AG04450 (cell line): ENCODE measurements at places on chromosomes 7 and 10. TPM values are rescaled to one million over a fixed set of nuclear protein-coding genes. Genes with fewer than 3 reads are reported as not detected.

- DNase-seq, result no peak
Measured at GRCh38 chr7:8511855-8512254, 78.4 kb downstream of the NXPH1 start.

DNA sequence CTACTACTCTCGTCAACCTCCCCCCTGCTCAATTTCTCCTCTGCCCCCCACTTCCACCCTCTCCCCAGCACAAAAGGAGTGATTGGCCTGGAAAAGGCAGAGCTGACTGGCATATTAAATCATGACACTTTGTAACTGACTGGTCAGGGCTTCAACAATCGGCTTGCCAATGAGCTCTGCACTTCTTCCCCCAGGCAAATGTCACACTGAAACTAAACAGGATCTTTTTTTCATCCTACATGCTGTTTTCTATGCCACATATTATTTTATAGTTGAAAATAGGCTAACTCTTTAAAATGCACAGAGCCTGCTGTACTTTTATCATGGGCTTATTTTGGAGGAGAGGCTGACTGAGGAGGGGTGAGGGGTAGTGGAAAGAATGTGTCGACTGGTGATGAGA is 295.2 kb downstream of the TCF7L2 start:
- DNase-seq, result no peak

Gene AKR1C3
- polyA plus RNA-seq, result 6.4 and 10.7 TPM in 2 replicates

Gene SDK1
- 2.2 and 3.3 TPM in 2 replicates for polyA plus RNA-seq

Gene PRLHR
- polyA plus RNA-seq, result not detected in 2 replicates

Gene AKR1D1
- polyA plus RNA-seq, result not detected in 2 replicates

- DNase-seq, result no peak
Measured at GRCh38 chr7:115679423-115679822, 351.1 kb downstream of the TFEC start.

Gene ESYT2
- polyA plus RNA-seq, result 46.9 and 54.3 TPM in 2 replicates

DNA sequence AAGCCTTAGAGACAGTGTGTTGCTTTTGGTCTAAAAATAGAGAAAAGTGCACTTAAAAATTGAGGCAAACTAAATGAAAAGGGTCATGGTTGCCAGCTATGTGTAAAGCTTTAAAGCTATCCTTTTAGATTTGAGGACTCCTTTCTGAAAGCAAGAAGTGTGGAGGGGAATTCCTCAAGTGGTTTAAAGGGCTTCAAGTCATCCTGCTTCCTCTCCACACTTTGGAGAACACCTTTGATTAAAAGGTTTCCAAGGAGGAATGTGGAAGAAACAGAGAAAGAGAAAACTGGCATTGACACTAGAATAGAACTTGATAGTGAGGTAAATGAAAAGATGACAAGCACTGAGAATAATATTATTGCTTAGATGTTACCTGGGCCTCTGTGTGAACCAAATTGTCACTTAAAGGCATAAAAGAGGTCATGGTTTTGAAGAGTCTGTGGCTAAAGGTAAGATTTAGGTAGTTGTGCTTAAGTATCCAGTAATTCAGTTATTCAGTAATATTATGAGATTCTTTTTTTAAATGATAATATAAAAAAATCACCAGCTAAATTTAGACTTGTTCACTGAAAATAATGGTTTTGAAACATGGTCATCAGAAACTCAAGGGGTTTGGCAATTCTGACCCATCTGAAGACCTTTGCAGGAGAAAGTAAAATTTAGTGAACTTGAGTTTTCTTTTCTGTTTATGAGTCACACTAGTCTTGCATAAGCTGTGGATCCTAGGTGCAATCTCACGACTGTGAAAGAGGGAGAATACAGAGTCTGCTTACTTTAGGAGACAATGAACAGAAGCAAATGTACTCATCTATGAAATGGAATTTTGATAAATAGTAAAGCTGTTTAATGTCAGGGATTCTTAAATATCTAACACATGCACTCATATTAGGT is 466.0 kb downstream of the KIF20B start:
- DNase-seq, result no peak

DNA sequence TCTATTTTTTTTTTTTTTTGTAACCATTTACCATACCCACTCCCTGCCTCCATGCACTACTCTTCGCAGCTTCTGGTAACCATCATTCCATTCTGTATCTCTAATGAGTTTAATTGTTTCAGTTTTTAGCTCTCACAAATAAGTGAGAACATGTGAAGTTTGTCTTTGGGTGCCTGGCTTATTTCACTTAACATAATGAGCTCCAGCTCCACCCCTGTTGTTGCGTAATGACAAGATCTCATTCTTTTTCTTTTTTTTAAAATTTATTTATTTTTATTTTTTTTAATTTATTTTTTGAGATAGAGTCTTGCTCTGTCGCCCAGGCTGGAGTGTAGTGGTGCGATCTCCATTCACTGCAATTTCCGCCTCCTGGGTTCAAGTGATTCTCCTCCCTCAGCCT is 142.3 kb upstream of the PCLO start:
- DNase-seq, result no peak

Gene SPDYE1
- polyA plus RNA-seq, result not detected in 2 replicates

DNA sequence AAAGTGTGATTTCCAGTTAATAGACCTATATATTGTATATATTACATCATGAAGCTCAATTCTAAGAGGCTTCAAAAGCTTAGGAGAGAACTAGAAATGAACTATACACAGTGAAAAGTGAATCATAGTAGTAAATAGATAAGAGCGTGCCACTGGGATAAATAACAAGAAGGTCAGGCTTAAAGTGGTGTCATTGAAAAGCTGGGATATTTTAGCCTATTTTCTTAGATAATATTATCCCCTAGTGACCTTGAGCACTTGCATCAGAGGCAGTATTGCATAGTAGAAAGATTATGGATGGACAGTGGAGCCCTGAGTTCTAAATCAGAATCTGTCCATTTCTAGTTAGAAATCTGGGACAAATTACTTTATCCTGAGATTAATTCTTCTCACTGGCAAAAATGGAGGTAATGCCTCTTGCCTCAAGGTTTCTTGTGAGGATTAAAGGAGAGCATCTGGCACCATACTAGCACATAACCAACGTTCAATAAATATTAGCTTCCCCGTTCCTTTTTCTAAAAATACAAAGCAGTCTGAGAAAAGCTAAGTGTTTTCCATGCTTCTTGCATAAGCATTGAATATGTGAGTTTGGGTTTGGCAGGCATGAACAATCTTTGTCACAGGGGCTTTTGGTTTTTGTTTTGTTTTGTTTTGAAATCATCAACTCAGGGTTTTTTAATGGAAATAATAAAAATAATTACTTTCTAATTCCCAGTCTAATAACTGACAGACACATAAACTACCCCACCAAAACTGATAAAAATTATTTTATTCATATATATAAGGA is 27.3 kb upstream of the MACC1 start:
- DNase-seq, result no peak

GRCh38 chr10:63391812-63392211 is 74.0 kb downstream of the JMJD1C start:
- no peak for DNase-seq

GRCh38 chr7:11655163-11655562 is 176.8 kb downstream of the THSD7A start:
- DNase-seq, result no peak

Gene ADGRA1
- polyA plus RNA-seq, result not detected in 2 replicates

GRCh38 chr7:26365901-26366275 is 74.2 kb downstream of the SNX10 start:
- DNase-seq, result no peak

GRCh38 chr10:16968416-16969041 is 151.3 kb upstream of the RSU1 start:
- peak; percentile 87 for DNase-seq

Gene METTL27
- polyA plus RNA-seq, result 2.6 and 4.4 TPM in 2 replicates

Gene HOXA9
- 0.78 and 1.5 TPM in 2 replicates for polyA plus RNA-seq

DNA sequence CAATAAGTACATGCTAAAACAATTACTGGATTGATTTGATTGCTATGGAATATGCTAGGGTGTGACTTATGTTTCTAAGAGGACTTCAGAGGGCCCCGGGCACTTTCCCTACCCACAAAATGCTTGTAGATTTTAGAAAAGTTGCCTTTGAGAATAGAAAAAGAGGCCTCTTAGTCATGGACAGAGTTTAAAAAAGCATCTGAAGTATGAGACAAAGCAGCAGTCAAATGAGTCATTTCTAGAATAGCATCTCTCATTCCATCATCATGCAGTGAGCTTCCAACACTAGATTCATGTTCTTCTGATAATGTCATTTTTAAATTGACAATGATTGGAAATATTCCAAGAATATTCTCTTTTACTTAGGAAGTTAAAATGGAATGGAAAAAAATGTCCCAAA is 675.1 kb upstream of the PCDH15 start:
- DNase-seq, result no peak

Gene FAM13C
- polyA plus RNA-seq, result 3.1 and 4.6 TPM in 2 replicates

- no peak for DNase-seq
Measured at GRCh38 chr7:74320645-74321221, 31.5 kb downstream of the CLIP2 start.

GRCh38 chr10:123967626-123968243 is 76.1 kb upstream of the CPXM2 start:
- no peak for DNase-seq

GRCh38 chr10:113149626-113150025 is 199.6 kb downstream of the TCF7L2 start:
- DNase-seq, result no peak

DNA sequence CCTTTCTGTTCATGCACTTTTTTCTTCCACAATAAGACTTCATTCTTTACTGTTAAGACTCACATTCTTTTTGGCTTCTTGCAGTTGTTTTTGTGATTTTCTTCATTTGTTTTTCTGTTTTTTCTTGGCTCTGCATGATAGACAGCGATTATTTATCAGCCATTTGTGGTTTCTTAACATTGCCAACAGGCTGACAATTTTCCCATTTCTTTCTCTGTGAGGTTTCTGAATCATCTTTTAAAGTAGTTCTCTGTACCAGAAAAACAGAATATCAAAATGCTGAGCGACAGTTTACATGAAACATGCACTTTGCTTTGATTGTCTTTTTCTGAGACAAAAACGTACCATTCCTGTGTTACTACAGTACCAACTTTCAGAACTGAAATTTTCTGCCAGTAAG is 334.2 kb upstream of the MAGI2 start:
- DNase-seq, result no peak

Gene FKBP6
- polyA plus RNA-seq, result not detected in 2 replicates

Gene NXPH1
- not detected in 2 replicates for polyA plus RNA-seq

- no peak for DNase-seq
Measured at GRCh38 chr10:98030991-98031431, 590 bp upstream of the CRTAC1 start.

- no peak for DNase-seq
Measured at GRCh38 chr7:121529003-121529402, 132.9 kb upstream of the FAM3C start.

Gene AKR1C8
- not detected in 2 replicates for polyA plus RNA-seq

- DNase-seq, result no peak
Measured at GRCh38 chr10:44862006-44862751, 49.0 kb upstream of the TMEM72 start.

- DNase-seq, result no peak
Measured at GRCh38 chr7:148697256-148698006, 1.3 kb upstream of the CUL1 start.

DNA sequence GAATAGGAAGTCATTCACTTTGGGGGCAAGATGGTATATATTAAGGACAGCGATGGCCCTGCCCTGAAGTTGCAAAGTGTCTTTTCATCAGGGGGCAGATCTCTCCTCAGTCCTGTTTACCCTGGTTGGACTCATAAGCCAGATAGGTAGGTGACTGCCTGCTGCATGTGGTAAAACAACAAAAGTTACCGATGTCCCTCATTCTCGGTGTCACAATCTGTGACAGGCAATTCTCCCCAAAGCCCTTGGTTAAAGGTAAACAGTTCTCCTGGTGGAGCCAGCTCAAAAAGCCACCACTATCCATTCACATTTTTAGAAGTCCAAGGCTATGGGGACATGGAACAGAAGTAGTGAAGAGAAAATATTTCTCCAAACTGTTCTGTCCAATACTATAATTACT is 9.9 kb upstream of the SLC25A13 start:
- DNase-seq, result no peak

Gene ZDHHC16
- 64.5 and 69.6 TPM in 2 replicates for polyA plus RNA-seq

Gene ELMO1
- polyA plus RNA-seq, result not detected in 2 replicates
